ENCODE measurements at places on chromosomes 12 and 14. TPM values are rescaled to one million over a fixed set of nuclear protein-coding genes. Genes with fewer than 3 reads are reported as not detected.

GRCh38 chr12:92740411-92740810 lies 37.6 kb downstream of the PLEKHG7 start:
- no peak for DNase-seq

DNA sequence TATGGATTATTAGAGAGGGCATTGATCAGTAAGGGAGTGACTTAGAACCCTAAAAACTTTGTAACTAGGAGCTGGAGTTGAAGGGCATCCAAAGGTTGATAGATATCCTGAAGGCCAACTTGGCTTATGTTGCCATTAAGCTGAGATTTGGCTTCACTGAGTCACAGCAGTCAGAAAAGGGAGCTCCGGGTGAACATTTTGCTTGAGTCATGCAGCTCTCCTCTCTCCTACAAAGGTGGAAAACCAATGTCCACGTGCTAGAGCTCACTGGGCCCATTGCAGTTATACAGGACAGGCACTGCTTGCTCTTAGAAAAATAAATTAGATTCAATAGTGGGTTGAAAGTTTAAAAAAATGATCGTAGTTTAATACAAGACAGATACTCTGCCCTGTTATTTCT lies 87.3 kb upstream of the LRIG3 start:
- no peak for DNase-seq

GRCh38 chr12:121128908-121129810 lies 3.5 kb upstream of the P2RX7 start:
- DNase-seq: no peak

- DNase-seq: no peak
These were observed 87.7 kb downstream of the SAMD4A start for GRCh38 chr14:54654605-54655004.

- no peak for DNase-seq
These were observed 163.3 kb upstream of the NTF3 start for GRCh38 chr12:5268424-5269210.

GRCh38 chr12:107590814-107591375 lies 94.7 kb upstream of the PWP1 start:
- no peak for DNase-seq

DNA sequence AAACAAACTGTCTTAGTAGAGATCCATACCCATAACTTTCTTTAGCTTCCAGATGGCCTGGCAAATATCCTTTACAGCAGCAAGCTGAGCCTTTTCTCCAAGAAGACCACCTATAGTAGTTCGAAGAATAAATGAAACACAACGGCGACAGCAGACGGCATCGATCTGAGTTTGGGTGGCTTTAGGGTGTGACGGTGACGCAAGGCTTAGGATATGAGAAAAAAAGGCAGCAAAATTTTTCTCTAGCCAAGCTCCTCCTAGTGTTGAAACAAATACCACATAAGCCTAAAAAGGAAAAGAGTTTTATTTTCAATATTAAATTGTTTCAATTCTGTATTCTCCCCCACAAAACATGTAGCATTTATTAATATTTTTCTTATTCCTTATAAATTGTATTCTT lies 33.3 kb downstream of the HEATR5A start:
- DNase-seq: no peak

- DNase-seq: no peak
These were observed 241.8 kb upstream of the ATP2B1 start for GRCh38 chr12:89950421-89950820.

DNA sequence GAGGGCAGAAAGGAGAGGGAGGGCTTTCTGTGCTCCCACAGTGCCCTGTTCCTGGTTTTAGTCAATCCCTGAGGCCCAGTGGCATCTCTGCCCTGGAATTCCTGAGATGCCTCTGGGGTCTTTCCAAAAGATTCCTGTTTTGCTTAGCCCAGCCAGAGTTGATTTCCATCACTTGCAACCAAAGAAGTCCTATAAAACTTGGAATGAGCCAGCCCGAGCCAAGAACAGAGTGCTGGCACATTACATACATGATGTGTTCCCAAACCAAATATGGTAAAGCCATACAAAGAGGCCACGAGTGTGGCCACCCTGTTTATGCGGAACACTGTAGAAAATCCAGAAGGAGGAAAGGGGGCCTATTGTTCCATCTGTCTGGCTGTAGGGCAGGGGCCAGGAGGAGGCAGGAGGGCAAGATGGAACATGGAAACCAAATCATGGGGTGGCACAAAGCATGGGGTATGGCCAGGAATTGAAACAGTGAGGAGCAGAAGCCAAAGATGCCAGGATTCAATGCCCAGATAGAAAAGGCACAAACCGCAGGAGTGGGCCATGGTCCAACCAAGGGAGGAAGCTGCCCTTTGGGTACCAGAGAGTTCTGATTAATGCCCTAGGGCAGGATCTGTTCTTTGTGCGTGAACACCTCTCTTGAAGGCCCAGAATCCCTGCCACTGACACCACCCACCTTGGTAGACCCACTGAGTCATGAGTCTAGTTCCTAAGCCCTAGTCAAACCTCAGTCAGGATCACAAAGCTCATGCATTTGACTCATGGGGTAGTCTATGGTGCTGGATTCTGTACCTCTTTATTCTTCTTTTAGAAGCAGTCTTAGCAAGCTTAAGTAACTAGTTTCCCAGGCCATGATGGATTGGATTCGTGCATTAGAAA lies 75.2 kb downstream of the LRRC74A start:
- no peak for DNase-seq

DNA sequence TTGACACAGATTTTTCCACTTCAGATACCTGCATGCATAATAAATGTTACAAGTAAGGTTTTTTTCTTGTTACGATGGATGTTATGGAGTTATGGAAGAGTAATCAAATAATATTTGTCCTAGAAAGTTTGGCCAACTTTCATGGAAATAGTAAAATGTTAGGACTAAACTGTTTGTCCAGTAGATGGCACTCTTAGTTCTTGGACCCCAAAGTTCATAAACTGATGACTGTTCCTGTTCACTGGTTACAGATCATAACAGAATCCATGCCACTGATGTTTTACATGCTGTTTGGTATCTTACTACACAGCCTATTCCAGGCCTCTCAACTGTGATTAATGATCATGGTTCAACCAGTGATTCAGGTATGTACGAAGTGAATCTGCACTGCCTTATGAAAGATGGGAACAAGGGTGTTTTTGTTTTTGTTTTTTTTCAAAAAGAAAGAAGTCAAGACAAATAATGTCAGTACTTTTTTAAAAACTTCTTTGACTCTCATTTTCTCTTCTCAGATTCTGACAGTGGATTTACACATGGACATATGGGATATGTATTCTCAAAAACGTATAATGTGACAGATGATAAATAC lies 48.8 kb upstream of the SLCO1C1 start:
- DNase-seq: no peak

DNA sequence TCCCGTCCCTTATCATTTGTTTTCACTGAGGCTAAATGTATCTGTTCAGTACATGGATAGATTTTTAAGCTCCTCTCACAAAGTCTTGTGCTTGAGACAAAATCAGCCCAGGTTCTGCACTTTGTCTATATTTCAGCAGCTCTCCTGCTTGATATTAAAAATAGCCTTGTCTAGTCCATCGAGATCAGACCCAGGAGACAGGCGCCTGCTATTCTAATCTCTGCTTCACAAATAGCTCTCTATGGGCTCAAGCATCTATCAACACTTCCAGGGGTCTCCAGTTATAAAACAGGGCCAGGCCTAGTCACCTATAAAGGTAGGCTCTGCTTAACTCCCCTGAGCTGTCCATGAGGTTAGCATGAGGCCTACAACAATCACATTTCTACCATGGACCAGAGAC lies 62.5 kb downstream of the ZFP36L1 start:
- DNase-seq: no peak

DNA sequence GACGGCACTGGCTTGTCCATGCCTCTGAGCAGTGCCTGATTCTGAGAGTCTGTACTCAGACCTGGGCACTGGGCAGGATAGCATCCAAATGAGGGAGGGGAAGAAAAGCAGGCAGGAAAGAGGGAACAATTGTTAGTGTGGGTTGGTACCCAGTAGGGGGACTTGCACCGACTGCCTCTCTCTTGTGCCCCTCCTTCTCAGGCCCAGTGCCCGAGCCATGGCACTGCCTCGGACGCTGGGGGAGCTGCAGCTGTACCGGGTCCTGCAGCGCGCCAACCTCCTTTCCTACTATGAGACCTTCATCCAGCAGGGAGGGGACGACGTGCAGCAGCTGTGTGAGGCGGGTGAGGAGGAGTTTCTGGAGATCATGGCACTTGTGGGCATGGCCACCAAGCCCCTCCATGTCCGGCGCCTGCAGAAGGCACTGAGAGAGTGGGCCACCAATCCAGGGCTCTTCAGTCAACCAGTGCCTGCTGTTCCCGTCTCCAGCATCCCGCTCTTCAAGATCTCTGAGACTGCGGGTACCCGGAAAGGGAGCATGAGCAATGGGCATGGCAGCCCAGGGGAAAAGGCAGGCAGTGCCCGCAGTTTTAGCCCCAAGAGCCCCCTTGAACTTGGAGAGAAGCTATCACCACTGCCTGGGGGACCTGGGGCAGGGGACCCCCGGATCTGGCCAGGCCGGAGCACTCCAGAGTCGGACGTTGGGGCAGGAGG lies 2.2 kb downstream of the NAB2 start:
- DNase-seq: no peak

DNA sequence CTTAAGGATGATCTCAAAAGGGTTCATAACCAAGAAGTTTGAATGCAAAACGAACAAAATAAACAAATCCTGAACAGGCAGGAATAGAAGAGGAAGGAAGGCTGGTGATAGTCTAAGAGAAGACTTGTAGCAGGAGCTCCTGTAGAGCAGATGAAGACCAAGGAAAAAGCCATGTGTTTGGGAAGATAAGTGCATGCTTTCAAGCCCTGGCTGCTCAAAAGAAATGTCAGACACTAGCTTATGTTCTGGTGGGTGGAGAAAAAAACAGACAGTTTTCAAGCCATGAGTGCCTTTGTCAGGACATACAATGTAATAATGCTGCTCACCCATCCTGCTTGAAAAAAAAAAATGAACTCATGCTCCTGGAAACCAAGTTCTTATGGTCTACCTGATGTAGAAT lies 27.4 kb downstream of the TAOK3 start:
- DNase-seq: no peak

DNA sequence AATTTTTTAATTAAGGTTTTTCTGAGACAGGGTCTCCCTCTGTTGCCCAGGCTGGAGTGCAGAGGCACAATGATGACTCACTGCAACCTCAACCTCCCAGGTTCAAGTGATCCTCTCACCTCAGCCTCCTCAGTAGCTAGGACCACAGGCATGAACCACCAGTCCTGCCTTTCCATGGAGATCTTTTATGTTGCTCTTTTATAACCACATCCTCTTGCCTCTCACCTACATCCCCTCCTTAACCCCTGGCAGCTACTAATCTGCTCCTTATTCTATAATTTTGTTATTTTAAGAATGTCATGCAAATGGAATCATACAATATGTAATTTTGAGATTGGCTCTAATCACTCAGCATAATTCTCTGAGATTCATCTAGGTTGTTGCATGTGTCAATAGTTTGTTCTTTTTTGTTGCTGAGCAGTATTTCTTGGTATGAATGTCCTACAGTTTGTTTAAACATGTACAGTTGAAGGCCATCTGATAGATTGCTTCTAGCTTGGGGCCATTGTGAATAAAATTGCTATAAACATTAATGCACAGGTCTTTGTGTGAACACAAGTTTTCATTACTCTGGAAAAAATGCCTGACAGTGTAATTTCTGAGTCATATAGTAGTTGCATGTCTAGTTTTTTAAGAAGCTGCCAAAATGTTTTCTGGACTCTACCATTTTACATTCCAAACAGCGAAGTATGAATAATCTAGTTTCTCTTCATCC lies 249.2 kb upstream of the AMIGO2 start:
- no peak for DNase-seq

DNA sequence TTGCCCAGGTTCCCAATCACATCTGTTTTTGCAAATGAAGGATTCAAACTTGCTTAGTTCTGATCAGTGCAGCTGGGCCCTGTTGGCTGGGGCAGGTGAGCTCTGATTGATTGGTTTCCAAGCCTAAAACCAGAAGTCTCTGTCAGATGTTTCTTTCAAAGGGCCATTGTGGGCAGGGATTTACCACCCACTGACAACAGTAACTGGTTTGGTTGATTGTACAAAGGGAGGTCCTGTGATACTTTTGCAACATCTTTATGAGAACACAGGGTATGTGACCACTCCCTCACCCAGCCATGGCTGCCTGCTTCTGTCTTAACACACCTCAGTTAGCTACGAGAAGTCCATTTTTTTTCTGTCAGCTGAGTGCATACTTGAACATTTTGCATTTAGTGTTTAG lies 184.1 kb downstream of the FLRT2 start:
- DNase-seq: no peak

GRCh38 chr12:88634008-88634407 lies 53.7 kb upstream of the KITLG start:
- DNase-seq: no peak

DNA sequence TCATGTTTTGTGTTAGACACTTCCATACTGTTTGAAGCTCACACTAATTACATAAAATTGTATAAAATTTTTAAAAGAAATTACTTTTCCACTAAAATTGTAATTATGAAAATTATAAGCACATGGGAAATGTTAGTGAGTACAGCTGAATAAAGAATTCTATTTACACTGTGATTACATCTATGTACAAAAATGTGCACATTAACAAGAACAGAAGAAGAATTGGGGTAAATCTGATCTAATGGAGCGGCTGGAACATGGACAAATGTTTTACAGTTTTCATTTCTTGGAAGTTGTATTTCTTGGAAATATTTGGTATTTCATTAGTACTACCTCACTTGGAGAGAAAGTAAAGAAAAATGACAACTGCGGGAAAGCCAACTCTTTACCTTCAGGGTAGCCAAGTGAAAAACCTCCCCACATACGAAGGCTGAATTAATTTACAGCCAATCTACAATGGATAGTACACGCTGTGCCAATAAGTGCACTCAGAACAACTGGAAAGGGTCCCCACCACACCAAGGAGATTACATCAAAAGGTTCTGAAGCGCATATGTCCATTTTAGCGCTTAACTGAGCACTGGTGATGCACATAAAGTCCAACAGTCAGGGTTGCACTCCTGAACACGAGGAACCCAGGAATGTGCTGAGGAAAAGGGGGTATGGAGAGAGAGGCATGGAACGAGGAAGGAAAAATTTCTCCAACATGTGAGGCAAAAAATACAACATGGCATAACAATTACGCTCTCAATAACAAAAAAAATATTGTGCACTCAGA lies 17.5 kb downstream of the MED13L start:
- no peak for DNase-seq

DNA sequence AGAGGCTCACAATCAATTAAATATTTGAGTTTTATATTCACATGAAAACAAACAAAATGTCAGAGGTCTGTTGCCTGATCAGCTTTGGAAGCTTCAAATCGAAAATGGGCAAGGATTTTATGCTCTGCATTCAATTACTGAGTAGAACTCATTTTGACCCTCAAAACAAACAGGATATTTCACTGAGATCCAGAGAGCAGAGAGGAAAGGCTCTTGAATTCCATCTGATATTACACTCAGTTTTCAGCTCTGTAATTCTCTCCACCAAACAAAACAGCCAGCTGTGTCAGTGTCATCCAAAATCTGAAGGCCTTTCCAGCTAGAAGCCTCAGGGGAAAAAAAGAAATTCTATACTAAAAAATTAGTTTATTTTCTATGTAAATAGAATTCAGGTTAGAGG lies 128.6 kb upstream of the FLRT2 start:
- DNase-seq: no peak

The SMIM41 gene
- total RNA-seq: not detected

The SLCO1C1 gene
- total RNA-seq: 0.58 TPM

The SLC25A21 gene
- 0.58 TPM for total RNA-seq

The RAB5B gene
- total RNA-seq: 131 TPM

The EFS gene
- 59.3 TPM for total RNA-seq

The RFX4 gene
- 25.4 TPM for total RNA-seq

The PRKAB1 gene
- total RNA-seq: 32.5 TPM

The ACRBP gene
- 3.9 TPM for total RNA-seq

The TSPAN11 gene
- total RNA-seq: 52.3 TPM

The KLRF1 gene
- not detected for total RNA-seq

All from type B pancreatic cell (in vitro differentiated cells).